ENCODE measurements at places on chromosomes 4 and X.

DNA sequence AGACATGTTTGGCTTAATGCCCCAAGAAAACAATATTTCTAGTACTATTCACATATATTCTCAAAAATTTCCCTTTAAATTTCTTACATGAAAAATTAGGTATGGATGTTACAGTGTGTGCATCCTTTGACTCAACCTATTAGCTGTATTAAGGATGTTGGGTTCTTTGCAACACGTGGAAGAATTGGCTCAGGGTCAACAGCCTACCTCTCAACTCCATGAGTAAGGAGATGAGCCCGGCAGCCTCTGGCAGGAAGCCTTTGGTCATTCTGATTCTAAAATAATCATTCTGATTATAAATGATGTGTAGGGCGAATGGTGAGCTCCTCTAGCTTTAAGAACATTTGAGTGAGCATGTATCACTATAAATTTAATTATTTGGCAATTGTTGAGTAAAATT is 148.0 kb upstream of the WDFY3 start:
- DNase-seq = no peak

DNA sequence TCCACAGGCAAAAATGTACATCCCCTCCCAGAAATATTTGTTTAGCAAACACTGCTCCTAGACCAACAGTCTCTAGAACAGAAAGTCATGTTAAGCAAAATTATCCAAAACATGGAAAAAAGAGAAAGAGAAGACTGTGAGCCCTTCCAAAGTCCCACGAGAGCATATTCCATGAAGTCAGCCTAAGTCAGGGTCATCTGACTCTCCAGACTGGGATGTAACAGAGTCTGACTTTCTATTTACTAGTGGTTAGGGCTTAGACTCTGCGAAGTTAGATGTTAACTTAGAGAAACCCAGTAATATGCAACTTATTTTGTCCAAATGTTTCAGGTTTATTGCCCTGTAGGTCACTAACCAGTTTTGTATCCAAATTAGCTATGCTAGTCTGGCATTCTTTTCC is 102.3 kb downstream of the MID1 start:
- DNase-seq = no peak

- DNase-seq = no peak
These were observed 43.2 kb upstream of the SFRP2 start for GRCh38 chr4:153832054-153832453.

- DNase-seq = no peak
These were observed 11.1 kb downstream of the ITIH6 start for GRCh38 chrX:54786967-54787366.

DNA sequence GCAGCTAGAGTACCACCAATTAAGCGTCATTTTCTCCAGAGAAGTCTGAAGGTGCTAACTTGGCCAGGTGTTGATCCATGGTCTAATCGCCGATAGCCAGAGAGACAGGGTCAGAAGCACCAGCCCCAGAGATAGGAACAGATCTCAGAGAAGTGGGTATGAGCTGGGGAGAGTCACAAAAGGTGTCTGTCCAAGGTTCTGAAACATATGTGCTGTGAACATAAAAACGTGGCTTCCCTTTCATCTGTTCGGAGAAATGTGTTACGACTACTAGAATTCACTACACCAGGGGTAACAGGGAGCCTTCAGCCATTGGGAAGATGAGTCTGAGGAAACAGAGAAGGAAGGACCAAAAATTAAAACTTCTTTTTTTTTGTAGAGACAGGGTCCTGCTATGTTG is 91.3 kb downstream of the FBXL5 start:
- DNase-seq = no peak

- DNase-seq = no peak
These were observed 1504.5 kb upstream of the PCDH10 start for GRCh38 chr4:131644619-131645018.

DNA sequence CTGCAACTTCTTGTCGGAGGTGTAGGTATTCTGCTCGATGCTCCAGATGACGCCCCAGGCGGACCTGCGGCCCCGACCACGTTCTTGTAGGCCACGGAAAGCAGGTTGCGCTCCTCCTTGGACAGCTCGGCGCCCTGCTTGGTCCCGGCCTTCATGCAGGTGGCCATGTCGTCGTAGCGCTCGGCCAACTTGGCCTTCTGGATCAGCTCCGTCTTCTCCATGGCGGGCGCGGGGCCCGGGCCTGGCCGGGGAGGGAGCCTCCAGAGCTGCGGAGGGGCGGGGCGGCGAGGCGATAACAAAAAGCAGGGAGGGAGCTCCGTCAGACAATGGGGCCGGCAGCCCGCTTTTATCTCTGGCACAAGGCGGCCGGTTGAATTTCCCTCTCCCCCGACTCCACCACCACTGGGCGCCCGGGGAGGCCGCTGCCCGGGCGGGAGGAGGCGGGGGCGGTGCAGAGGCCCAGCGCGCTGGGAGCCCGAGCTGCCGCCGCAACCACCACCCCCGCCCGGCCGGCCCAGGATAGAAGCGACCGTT is 28.3 kb upstream of the DRP2 start:
- DNase-seq = no peak

Measured in activated CD8-positive, alpha-beta memory T cell treated with anti-CD3 and anti-CD28 coated beads for 1 hour (primary cell).